ENCODE measurements at places on chromosomes 11 and 22. TPM values are rescaled to one million over a fixed set of nuclear protein-coding genes. Genes with fewer than 3 reads are reported as not detected.

The INS gene
- not detected for total RNA-seq

The PTDSS2 gene
- total RNA-seq: 25.9 TPM

The TMA7B gene
- not detected for total RNA-seq

The RCOR2 gene
- total RNA-seq: 0.35 TPM

The FKBP2 gene
- 57.5 TPM for total RNA-seq

All from renal cortical epithelial cell (primary cell).